ENCODE measurements at places on chromosomes 12 and 14.

DNA sequence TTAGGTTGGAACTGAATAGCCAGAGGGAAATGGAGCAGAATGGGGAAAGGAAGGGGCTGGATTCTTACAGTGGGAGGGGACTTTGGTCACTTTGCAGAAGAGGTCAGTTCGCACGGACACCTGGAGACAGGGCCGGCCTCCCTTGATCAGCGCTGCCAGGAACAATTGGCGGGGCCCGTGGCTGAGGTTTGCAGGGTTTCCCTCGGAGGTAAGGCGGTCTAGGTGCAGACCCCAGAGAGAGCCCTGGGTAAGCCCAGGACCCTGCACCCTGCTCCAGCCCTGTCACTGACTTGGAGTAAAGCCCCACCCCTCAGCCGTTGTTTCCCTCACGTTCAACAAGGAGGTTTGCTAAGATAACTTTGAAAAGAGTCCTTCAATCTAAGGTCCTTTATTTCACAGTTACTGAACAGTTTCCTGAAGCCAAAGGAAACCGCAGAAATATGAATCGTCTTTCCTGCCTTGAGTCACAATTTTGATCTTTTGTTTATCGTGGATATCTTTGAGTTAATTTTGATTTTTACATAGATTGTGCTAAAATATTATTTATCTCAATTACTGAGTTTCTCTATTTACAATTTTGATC, 231.4 kb upstream of the RTL1 start:
- no peak for DNase-seq

DNA sequence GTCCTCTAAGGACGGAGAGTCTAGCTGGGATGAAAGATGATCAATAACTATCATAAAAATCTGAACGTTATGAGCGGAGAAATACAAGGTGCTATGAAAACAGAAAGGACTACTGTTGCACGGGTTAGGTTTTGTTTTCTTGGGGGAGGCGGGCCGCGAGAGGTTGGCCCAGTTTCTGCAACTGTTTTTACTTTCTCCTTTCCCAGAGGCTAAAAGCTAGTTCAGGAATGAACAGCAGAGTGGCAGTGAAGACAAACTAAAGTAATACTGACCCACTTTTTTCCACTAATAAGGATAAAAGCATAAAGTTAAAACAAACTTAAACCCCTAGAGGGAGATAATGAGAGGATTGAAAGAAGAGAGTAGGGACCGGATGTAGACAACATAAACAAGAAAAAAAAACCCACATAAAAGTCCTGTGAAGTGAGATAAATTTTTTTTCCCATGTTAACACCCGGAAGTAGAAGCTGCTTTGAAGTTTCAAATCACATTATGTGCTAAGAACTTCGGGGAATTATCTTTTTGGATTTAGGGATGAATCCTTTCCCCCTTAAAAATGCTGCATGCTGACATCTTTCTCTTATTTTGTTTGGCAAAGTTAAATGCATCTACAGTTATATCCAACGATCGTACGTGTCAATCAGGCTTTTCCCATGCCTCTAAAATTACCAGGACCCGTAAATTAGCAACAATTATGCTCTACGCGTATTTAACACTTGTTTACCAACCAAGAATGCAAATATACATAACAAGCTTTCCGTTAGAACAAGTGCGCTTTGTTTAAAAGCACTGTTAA, 1.0 kb upstream of the CDK17 start:
- DNase-seq, result no peak

- DNase-seq, result no peak
These were observed 23.2 kb upstream of the KIF26A start for GRCh38 chr14:104115131-104115600.

GRCh38 chr12:131232036-131232435, 278.3 kb downstream of the ADGRD1 start:
- DNase-seq, result no peak

- no peak for DNase-seq
These were observed 927 bp downstream of the ABCB9 start for GRCh38 chr12:122965321-122965751.

- no peak for DNase-seq
These were observed 21.2 kb downstream of the ZFP36L1 start for GRCh38 chr14:68771631-68772030.

- DNase-seq, result no peak
These were observed 6.9 kb downstream of the ATP2B1 start for GRCh38 chr12:89701606-89702206.

- DNase-seq, result no peak
These were observed 79.8 kb downstream of the PRORP start for GRCh38 chr14:35202195-35202594.

DNA sequence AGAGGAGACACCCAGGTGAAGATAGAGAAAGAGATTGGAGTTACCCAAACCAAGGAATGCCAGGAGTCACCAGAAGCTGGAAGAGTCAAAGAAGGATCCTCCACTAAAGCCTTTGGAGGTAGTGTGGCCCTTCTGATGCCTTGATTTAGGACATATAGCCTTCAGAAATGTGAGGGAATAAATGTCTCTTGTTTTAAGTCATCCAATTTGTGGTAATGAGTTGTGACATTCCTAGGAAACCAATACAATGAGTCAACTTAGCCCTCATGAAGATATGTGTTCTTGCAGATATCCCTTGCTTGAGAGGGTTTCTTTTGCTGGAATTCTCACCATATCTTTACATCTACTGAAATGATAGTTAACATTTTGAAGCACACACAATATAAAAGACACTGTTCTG, 58.8 kb downstream of the CCER1 start:
- no peak for DNase-seq

- DNase-seq, result no peak
These were observed 17.9 kb upstream of the KRT86 start for GRCh38 chr12:52256584-52256935.

DNA sequence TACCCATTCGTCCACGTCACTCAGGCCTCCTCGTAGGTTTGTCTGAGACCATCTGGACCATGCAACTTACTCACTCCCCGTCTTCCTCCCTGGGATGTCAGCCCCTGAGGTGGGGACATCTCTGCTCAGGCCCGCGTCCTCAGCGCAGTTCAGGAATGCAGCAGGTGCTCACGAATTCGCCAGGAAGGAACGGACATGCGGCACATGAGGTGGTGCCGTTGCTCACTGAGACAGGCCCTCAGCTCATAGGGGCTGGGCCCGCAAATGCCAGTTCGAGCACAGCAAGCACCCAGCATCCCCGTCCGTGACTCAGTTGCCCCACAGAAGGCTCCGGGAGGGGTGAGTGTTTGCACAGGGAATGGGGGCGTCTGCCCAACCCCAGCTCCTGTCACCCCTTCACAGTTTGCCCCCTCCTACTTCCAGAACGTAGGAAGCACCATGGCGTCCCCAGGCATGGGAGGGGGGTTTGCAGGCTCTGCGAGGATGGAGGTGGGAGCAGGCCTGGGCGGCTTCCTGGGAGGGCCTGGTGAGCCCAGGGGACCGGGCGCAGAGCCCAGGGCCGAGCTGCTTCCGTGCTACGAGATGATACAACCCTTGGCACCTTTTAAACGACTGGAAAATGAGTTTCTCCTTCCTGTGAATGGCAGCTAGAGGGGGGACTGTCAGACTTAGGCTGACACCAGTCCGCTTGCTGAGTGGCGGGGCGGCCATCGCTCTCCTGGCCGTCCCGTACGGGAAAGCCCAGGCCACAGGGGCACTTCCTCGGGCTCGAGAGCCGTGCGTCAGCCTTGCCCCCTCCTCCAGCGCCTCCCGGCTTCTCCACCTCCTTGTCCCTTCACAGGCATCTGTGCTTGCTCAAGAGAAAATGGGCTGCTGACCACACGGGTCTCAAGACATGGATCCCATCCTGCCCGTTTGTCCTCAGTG, 6.9 kb downstream of the GALNT9 start:
- no peak for DNase-seq

- no peak for DNase-seq
These were observed 12.7 kb upstream of the DCP1B start for GRCh38 chr12:2016862-2017545.

DNA sequence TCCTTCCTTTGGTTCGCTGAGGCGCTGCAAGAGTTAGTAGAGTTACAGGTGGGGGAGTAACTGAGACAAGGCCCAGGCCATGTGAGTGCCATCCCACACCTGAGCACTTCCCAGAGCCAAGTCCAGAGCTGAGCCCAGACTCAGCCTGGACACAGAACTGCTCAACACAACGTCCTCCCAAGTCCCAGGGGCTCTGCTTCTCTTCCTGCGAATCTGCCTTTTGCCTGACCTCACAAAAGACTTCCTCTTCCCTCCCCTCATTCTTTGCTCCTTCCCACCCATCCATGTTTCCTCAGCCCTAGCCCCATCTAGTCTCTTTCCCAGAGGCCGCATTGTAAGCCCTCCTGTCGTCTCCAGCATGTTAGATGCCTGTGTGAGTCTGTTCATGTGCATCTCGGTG, 16.6 kb upstream of the MCRS1 start:
- no peak for DNase-seq

DNA sequence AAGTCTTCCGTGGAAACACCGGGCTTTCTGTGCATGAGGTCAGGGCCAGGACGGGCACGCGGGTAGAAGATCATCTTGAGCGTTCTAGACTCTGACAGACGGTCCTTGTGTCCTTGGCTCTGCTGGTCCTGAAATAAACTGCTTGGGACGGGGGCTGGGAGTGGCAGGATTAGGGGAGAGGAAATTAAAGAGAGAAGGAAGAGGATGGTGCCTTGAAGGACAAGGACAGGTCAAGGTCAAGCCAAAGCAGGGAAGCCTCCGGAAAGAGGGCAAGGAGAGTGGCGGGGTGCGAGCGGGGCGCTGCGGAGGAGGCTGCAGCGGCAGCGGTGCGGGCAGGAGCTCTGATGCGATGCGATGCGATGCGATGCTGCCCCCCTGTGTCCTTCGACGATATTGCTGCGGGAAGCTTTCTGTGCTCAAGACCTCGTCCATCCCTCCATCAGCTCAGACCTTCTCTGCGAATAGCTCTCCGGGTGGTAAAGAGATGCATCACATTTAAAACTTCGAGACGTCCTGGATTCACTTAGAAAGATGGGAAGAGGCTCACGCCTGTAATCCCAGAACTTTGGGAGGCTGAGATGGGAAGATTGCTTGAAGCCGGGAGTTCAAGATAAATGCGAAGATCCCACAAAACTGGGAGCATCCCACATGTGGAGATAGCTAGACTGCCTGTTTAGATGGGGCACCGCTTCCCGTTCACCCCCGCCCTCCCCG, 110.1 kb upstream of the TMEM132D start:
- DNase-seq, result no peak

DNA sequence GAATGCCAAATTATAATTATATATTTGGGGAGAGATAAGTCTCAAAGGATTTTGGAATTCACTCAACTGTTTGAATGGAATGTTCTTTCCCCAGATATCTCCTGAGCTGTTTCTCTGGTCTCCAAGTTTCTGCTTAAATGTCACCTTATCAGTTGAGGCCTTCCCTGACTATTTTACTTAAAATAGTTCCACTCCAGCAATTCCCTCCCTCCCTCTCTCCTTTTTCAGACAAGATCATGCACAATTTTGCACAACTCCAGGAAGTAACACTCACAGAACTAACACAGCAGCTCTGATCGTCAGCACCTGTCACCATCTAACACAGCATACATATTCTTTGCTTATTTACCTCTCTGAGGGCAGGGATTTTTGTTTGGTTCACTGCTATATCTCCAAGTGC, 12.5 kb downstream of the BTG1 start:
- no peak for DNase-seq

- no peak for DNase-seq
These were observed 8.1 kb downstream of the LPAR5 start for GRCh38 chr12:6627616-6628015.

- DNase-seq, result no peak
These were observed 131.0 kb upstream of the TMTC2 start for GRCh38 chr12:82555699-82556098.

DNA sequence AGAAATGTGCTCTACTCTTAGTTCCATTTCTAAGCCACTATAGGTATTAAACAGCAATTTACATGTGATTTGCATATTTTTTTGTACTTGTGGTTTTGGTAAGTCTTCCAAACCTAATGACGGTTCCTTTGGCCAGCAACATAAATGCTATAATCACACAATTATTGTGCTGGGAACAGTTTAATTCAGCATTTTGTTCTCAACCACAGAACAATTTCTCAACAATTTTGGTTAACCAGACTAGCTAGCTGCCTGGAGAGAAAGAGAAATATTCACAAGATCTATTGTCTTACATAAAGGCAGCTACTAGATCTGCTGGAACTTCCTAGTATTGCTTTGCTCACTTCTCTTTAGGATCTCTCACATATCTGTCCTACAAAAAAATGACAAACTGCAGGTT, 265.3 kb downstream of the SOX5 start:
- DNase-seq, result no peak

All from urinary bladder (tissue), 4 donors.